ENCODE measurements at places on chromosomes 11 and 22.

DNA sequence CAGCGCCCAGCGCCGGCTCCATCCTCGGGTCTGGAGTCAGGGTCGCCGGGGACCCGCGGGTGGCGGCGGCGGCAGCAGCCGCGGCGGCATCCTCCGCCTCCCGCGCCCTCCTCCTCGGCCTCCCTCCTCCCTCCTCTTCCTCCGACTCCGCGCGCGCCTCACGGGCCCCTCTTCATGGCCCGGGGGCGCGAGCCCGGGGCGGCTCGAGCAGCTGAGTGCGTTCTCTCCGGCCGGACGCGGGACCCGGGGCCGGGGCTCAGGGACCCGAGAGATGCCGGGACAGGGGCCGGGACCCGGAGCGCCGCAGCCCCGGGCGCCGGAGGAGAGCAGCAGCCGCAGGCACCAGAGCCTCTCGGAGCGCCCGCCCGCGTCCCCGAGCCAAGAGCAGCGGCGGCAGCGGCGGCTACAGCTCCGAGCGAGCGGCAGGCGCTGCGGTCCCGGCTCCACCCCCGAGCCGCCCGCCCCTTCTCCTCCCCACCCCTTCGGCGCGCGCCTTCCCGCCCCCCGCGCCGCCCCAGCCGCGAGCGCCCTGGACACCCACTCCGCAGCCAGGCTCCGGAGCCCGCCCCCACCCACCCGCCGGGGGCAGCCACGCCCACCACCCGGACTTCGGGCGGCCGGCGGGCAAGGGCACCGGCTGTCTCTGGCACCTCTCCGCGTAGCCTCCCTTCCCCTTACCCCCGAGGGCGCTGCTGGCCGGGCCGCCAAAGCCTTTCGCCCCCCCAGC is at the start of gene CHST1:
TSS of gene CHST1 (minus strand) at position 417 of the 727 bp plus-strand sequence. CDS start 14,699 bp downstream, outside the sequence.
- DNase-seq = no peak

DNA sequence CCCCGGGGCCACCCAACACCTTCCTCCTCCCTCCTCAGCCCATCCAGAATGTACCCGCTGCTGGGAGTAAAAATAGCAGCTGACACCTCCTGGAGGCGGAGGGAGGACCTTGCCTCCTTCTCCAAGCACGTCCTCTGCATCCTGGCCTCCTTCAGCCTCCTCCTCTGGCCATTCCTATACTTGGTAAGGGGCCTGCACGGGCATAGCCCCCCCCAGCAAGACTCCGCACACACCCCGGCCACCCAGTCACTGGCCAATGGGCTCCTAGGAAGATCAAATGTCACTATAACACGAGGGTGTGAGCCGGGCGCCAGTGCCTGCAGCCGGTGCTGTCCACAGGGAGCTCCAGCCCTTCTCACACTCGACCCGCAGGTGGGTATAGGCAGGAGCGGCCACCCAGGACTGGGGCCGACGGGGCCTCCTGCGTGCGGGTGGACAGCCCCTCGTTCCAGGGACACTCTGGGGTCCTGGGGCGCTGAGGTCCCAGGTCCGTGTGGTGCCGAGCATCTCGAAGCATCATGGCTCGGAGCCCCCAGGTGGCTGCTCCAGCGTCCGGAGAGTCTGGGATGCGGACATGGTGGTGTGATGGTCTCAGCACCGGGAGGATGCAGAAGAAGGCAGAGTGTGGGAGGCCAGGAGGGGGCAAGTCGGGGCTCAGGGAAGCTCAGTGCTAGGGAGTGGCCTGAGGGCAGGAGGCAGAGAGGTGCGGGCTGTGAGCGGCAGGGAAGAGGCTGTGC is at the start of gene TNNT3:
TSS of gene TNNT3 (plus strand) at position 313 of the 737 bp plus-strand sequence. CDS start 3,172 bp downstream, outside the sequence.
- no peak for DNase-seq

DNA sequence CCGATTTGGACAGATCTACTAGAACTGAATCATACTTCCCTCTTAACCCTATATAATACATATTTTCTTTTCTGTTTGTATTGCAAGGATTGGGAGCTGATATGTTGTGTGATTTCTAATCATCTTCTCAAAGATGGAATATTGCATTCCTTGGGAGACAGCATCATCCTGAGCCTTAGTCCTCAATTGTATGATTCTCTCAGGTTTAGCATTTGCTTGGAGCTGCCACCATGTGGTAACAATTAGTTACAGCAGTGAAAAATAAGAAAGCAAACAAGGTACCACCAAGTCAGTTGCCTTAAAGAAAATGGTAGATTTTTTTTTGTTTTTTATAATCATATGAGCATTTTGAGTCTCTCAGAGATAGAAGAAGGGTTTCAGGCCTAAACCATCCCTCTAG is 11.9 kb downstream of the SNX19 start:
- DNase-seq = no peak

DNA sequence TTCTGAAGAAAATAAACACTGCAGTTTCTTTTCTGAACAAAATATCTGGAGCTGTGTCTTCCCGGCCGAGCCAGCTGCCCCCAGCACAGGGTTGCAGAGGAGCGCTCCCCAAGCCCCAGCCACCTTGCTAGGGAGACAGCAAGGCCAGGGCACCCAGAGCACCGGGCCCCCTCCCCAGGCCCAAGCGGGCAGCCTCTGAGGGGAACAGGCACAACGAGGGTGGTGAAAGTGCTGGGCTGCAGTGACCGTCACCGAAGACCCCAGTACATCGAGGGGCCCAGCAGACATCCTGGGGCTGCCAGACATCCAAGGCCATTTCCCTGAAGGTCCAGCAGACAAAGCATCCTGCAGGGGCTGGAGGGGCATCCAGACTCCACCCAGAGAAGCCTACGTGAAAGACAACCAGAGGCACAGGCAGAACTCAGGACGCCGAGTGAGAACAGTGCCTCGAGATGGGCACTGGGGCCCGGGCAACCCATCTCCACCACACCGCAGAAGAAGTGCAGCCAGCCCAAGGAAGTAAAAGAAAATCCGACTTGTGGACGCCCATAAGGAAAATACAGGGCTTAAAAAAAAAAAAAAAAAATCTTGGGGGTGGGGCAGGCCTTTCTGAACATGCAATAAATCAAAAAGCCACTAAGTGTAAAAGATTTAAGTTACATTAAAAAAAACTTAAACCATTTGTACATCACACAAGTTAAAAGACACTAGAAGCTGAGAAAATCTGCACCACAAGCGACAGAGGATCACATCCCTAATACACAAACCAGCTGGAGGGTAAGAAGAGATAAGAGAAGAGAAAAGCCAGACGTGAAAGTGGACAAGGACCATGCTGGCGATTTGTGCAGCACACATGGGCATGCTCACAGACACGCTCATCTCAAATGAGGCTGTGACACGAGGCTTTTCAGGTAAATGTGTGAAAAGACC is 36.0 kb upstream of the COMT start:
- DNase-seq = no peak

DNA sequence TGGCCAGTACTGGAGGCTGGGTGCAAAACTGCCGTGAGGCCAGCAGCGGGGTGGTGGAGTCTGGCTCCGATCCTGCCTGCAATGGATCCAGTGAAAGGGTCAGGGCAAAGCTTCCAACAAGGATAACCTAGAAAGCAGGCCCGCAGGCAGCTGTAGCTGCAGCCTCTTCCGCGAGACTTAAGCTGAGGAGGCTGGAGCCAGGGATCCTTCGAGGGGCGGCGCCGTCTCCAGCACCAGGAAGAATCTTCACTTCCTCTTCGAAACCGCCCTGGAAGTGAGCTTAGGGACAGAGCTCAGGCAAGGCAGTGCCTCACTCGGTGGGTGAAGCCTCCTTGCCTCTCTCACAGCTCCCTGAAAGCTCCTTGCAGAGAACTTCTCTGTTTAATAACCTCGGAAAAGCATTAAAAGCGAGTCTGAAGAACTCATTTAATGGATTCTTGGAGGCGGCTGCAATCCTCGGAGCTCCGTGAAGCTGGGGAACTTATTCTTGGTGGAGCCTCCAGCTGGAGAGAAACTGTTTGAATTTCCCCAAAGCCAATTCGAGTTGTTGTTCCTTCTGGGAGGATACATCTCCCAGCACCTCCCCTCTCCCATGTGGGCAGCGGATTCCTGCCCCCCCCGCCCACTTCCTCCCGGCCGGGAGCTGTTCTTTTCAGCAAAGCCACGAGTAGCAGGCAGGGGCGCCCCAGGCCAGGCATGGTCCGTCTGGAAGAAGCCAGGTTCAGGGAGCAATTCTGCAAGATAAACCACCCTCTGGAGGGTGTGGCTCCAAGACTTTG is 169.9 kb downstream of the CTTN start:
- no peak for DNase-seq

DNA sequence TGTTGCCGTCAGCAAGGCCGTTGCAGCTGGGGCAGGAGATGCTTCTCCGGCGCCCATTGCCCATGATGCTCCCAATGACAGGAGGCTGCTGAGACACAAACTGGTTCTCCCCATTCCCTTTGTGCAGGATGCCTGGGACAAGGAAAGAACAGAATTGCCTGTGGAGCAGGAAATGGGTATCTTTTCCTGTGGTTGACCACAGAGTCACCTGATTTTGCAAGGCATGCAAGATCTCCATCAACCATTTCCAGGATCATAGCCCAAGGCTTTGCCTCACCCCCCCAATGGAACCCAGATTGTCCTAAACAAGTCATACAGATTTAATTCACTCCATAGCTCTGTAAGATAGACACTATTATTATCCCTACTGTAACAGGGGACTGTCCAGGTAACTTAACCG is 148.1 kb upstream of the NARS2 start:
- no peak for DNase-seq

DNA sequence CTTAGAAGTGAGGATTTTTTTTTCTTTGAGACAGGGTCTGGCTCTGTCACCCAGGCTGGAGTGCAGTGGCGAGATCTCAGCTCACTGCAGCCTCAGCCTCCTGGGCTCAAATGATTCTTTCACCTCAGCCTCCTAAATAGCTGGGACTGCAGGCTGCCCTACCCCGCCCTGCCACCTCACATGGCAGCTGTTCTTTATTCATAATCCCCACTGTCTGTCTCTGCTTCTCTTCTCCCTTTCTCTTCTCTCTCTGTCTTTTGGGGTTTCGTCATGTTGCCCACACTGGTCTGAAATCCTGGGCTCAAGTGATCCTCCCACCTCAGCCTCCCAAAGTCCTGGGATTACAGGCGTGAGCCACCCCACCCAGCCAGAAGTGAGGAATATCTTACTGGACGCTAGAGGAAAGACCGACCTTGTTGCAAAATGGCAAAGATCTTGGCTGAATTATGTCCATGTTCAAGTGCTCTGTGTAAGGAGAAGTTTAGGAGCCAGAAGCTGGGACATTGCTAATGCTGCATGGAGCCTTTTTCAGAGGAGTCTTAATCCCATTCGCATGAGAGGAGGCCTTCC is 21.9 kb downstream of the KRTAP5-5 start:
- no peak for DNase-seq

DNA sequence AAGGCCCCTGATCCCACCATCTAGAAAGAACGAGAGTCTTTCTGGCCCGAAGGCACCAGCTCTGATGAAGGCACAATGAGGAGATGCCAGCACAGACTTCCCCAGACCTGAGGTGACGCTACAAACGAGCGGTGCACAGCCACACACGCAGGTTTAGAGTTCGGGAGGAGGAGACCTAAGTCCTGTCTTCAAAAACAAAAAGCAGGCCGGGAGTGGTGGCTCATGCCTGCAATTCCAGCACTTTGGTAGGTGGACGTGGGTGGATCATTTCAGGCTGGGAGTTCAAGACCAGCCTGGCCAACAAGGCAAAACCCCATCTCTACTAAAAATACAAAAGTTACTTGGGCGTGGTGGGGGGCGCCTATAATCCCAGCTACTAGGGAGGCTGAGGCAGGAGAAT is 9.5 kb downstream of the LTO1 start:
- DNase-seq = no peak

GRCh38 chr11:121797496-121797895 is 318.5 kb downstream of the BLID start:
- DNase-seq = no peak

DNA sequence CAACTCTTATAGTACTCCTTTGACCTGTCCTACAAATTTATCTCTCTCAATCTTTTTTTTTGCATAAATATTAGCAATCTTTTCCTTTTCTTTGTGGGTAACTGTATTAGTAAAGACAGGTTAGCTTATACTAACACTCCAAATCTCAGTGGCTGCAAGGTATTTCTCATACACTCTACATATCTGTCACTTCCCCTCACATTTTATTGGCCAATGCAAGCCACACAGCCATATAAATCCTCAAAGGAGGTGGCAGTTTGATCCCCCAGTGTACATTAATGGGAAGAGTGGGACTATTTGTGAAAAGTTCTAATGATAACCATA is 42.6 kb upstream of the EED start:
- no peak for DNase-seq

- no peak for DNase-seq
Measured at GRCh38 chr11:67022341-67022933, 497 bp upstream of the SYT12 start.

GRCh38 chr22:33049119-33049729 is 9.0 kb downstream of the SYN3 start:
- DNase-seq = peak; percentile 12

DNA sequence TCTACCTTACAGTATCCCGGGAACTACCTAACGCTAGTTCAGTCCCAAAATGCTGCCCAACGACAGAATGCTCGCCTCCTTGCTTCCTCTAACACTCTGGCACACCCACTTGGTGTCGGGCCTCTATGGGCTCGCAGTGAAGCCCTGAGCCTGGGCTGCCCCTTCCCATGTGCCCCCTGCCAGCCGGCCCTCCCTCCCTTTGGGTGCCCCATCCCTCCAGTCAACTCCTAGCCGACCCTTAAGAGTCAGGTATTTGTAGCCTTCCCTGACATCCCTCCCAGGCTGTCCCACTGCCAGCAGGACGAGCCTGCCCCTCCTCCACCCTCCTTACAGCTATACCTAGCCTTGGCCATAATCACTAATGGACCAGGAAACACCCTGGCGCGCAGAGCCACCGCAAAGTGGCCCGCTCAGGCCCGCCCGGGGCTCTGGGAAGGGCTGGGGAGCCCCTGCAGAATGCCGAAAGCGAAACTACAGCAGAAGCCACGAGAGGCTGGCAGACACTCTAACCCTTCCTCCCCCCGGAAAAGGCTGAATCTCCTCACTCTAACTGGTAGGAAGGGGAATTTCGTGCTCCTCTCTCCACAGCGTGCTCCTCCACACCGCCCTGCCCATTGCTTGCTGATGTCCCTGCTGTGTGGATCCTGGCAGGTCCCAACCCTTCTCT is 8.2 kb downstream of the CBX7 start:
- no peak for DNase-seq

DNA sequence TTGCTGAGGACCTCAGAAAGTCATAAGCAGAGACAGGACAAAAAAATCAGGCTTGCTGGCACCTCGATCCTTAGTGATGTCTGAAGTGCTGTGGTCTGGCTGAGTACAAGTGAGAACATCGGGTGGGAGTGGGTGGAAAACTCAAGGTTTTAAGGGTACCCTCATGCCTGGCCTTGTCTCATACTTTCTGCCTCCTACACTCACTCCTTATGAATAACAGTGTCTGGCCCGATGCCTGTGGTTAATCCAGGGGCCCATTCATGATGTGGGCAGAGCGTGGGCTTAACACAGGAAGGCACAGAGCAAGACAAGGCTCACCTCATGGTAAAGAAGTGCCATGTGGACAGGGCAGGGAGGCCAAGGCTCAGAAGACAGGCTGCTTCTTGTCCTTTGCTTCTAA is 11.0 kb upstream of the UCP3 start:
- no peak for DNase-seq

GRCh38 chr22:27122574-27122973 is 465.2 kb downstream of the MIAT start:
- no peak for DNase-seq

Measured in epithelial cell of prostate (primary cell).